ENCODE measurements at places on chromosomes 6 and 20.

GRCh38 chr20:6606651-6607050 is 160.8 kb upstream of the BMP2 start:
- no peak overlapping the region for H3K27ac ChIP-seq
- H3K4me1 ChIP-seq, result no peaks in the 10 kb centered on the region
- H3K27me3 ChIP-seq, result no peaks in the 10 kb centered on the region
- H3K4me3 ChIP-seq, result no peak overlapping the region
- no peak for DNase-seq
- no peaks in the 10 kb centered on the region for H3K36me3 ChIP-seq

GRCh38 chr20:34410336-34410735 is 47.3 kb downstream of the ITCH start:
- DNase-seq, result no peak
- H3K27ac ChIP-seq, result no peak overlapping the region
- no peak overlapping the region for H3K4me3 ChIP-seq
- no peaks in the 10 kb centered on the region for H3K4me1 ChIP-seq
- no peaks in the 10 kb centered on the region for H3K36me3 ChIP-seq
- H3K27me3 ChIP-seq, result no peaks in the 10 kb centered on the region

DNA sequence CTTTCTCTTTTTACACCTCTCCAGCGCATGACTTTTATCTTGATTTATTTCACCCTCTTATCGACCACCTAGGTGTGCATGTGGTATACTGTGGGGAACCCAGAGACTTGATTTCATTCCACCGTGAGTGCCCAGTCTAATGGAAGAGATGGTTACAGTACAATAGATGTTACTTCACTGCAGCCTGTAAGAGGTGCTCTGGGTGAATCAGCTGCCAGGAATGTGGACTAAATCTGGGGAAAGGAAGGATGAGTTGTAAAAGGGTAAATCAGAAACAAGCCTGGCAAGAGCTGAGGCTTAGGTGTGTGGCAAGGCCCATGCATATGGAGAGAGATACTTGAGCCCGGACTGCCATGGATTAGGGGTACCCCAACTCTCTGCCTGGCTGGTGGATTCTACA is 7.4 kb downstream of the STK35 start:
- peaks cover 18% of the 10 kb centered on the region for H3K4me1 ChIP-seq
- H3K27ac ChIP-seq, result no peak overlapping the region
- DNase-seq, result no peak
- H3K4me3 ChIP-seq, result no peak overlapping the region
- H3K27me3 ChIP-seq, result no peaks in the 10 kb centered on the region

GRCh38 chr20:4102381-4102780 is 87.0 kb upstream of the RNF24 start:
- H3K4me3 ChIP-seq, result no peak overlapping the region
- no peak for DNase-seq
- H3K27ac ChIP-seq, result no peak overlapping the region
- no peaks in the 10 kb centered on the region for H3K4me1 ChIP-seq
- no peaks in the 10 kb centered on the region for H3K27me3 ChIP-seq
- H3K36me3 ChIP-seq, result no peaks in the 10 kb centered on the region

- H3K36me3 ChIP-seq, result no peaks in the 10 kb centered on the region
- H3K4me3 ChIP-seq, result no peak overlapping the region
- H3K27ac ChIP-seq, result no peak overlapping the region
- no peaks in the 10 kb centered on the region for H3K4me1 ChIP-seq
These were observed 405.7 kb downstream of the RFPL4B start for GRCh38 chr6:112752791-112753190.

DNA sequence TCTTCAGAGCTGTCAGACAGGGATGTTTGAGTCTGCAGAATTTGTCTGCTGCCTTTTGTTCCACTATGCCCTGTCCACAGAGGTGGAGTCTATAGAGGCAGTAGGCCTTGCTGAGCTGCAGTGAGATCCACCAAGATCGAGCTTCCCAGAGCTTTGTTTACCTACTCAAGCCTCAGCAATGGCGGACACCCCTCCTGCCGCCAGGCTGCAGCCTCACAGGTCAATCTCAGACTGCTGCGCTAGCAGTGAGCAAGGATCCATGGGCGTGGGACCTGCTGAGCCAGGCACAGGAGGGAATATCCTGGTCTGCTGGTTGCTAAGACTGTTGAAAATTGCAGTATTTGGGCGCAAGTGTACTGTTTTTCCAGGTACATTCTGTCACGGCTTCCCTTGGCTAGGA is 28.4 kb upstream of the RAB32 start:
- DNase-seq, result no peak
- no peak overlapping the region for H3K27ac ChIP-seq
- no peaks in the 10 kb centered on the region for H3K27me3 ChIP-seq
- H3K4me1 ChIP-seq, result no peaks in the 10 kb centered on the region

GRCh38 chr20:10857352-10858070 is 183.7 kb upstream of the JAG1 start:
- H3K4me3 ChIP-seq, result no peak overlapping the region
- H3K36me3 ChIP-seq, result no peaks in the 10 kb centered on the region
- no peaks in the 10 kb centered on the region for H3K4me1 ChIP-seq
- no peak for DNase-seq
- no peak overlapping the region for H3K27ac ChIP-seq

DNA sequence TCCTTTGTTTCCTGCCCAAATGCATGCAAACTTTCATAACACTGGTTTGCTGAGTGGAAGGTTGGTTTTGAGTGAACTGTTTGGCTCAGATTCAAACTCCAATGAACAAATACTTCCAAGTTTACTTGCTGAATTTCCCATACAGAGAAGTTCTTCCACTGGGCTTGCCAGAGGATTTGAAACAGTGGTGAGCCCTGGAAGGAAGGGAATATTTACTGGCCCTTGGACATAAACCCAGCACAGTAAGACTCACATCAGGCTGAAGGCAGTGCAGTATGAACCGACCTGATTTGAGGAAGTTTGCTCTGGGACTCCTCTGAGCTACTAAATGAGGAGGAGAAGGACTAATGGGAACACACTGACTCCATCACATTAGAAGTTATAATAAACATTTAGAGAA is 3.8 kb downstream of the TRAF3IP2 start:
- peak overlapping the region; percentile 70 for H3K27ac ChIP-seq
- no peaks in the 10 kb centered on the region for H3K36me3 ChIP-seq
- no peaks in the 10 kb centered on the region for H3K27me3 ChIP-seq
- H3K4me1 ChIP-seq, result peaks cover 22% of the 10 kb centered on the region
- H3K4me3 ChIP-seq, result no peak overlapping the region

- H3K4me3 ChIP-seq, result no peak overlapping the region
- no peaks in the 10 kb centered on the region for H3K27me3 ChIP-seq
- DNase-seq, result no peak
- H3K36me3 ChIP-seq, result no peaks in the 10 kb centered on the region
These were observed 120.4 kb upstream of the ZNF184 start for GRCh38 chr6:27593200-27593818.

GRCh38 chr6:71460933-71461332 is 172.3 kb downstream of the OGFRL1 start:
- H3K27ac ChIP-seq, result no peak overlapping the region
- H3K36me3 ChIP-seq, result no peaks in the 10 kb centered on the region
- H3K27me3 ChIP-seq, result no peaks in the 10 kb centered on the region
- no peaks in the 10 kb centered on the region for H3K4me1 ChIP-seq
- H3K4me3 ChIP-seq, result no peak overlapping the region

GRCh38 chr6:44415449-44415848 is 27.9 kb downstream of the CDC5L start:
- DNase-seq, result no peak
- H3K36me3 ChIP-seq, result no peaks in the 10 kb centered on the region
- peaks cover 3% of the 10 kb centered on the region for H3K4me1 ChIP-seq
- H3K27ac ChIP-seq, result no peak overlapping the region
- H3K27me3 ChIP-seq, result no peaks in the 10 kb centered on the region
- no peak overlapping the region for H3K4me3 ChIP-seq

GRCh38 chr6:13874191-13874549 is 50.6 kb upstream of the RNF182 start:
- peaks cover 5% of the 10 kb centered on the region for H3K4me1 ChIP-seq
- DNase-seq, result no peak
- H3K4me3 ChIP-seq, result peak overlapping the region; percentile 35
- H3K36me3 ChIP-seq, result no peaks in the 10 kb centered on the region
- no peaks in the 10 kb centered on the region for H3K27me3 ChIP-seq
- no peak overlapping the region for H3K27ac ChIP-seq

DNA sequence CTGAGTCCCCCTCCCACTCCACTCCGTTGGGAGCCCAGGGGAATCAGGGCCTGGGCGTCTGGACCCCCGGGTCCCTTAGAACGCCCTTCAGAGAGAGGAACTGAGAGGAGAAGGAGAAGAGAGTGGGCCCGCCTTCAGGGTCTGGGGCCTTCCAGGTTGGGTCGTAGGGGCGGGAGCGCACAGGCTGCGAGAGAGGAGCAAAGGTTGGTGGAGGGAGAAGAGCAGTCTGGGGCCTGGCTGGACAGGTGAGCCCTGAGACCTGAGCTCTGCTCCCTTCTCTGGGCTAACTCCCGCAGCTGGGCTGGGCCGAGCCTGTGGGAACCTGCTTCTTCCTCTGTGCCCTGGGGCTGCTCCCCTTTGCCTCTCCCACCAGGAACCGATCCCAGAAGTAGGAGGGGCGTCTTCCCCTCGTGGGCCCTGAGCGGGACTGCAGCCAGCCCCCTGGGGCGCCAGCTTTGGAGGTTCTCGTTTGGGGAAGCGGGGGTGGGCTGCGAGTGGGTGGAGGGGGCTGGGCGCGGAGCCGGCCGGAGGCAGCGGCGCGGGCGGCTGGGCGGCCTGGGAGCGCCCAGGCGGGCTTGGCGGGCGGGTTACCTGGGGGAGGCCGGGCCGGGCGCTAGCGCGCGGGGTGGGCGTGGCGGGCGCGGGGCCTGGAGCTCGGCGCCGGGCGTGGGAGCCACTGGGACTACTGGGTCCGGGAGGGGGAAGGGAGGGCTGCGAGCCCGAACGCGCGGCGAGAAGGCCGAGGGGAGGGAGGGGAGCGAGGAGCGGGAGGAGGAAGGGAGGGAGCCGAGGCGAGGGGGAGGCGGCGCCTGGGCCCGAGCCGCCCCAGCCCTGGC is at the start of gene DDR1:
DDR1 (plus strand) TSS at position 835 of the 836 bp plus-strand sequence. CDS start 4,211 bp downstream, outside the sequence.
- peaks cover 16% of the 10 kb centered on the region for H3K4me1 ChIP-seq
- H3K27me3 ChIP-seq, result no peaks in the 10 kb centered on the region
- peak within 1 kb of the TSS; percentile 87 for H3K27ac ChIP-seq
- peak; percentile 94 for DNase-seq
- no peaks in the 10 kb centered on the region for H3K36me3 ChIP-seq

DNA sequence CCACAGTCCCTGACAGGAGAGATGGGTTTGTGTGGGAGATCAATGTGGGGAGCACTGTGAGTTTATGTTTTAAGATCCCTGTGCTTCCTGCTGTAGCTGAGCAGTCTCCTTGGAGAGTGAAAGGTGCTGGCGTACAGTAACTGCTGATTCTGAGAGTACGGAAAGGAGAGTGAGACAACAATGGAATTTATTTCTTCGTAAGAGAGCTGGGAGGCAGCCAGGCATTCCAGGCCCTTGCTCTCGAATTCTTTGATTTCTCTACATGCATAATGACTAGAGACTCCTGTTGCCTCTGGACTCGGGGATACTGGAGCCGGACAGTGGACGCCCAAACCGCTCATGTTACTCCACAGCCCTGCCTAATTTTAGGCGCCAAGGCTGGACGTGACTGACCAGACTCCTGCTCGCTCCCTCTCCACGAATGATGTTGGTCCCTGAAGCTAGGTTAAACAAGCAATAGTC is 131.0 kb upstream of the PHACTR1 start:
- no peak overlapping the region for H3K4me3 ChIP-seq
- no peaks in the 10 kb centered on the region for H3K36me3 ChIP-seq
- no peaks in the 10 kb centered on the region for H3K4me1 ChIP-seq
